ENCODE measurements at places on chromosomes 7 and 10.

GRCh38 chr10:60405172-60405571 is 15.5 kb upstream of the ANK3 start:
- no peak for DNase-seq

- no peak for DNase-seq
These were observed 110.0 kb upstream of the ADARB2 start for GRCh38 chr10:1847361-1847760.

- DNase-seq, result no peak
These were observed 99.4 kb downstream of the MTPN start for GRCh38 chr7:135877805-135878204.

DNA sequence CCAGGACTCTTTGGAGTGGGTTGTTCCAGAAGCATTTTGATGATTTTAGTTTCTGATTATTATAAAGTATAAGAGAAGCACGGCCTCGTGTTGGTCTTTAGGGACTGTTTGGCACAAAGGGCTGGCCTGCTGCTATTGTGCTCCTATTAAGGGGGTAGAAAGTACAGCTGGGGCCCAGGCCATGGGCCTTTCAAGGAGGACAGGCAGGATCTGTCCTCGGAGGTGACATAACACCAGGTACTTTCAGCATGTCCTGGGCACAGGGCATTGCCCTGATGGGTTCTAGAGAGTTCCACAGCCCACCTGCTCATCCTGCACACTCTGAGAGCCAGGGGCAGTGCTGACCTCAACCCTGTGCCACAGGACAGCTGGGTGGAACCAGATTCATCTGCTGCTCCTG is 24.9 kb downstream of the STRA8 start:
- DNase-seq, result no peak

GRCh38 chr7:69429911-69430383 is 168.3 kb upstream of the AUTS2 start:
- DNase-seq, result no peak

- DNase-seq, result no peak
These were observed 9.9 kb downstream of the TAS2R41 start for GRCh38 chr7:143487566-143487965.

- DNase-seq, result no peak
These were observed 477.7 kb downstream of the TNS3 start for GRCh38 chr7:47104206-47104549.

- no peak for DNase-seq
These were observed 153.9 kb upstream of the PCBD1 start for GRCh38 chr10:71042216-71042615.

DNA sequence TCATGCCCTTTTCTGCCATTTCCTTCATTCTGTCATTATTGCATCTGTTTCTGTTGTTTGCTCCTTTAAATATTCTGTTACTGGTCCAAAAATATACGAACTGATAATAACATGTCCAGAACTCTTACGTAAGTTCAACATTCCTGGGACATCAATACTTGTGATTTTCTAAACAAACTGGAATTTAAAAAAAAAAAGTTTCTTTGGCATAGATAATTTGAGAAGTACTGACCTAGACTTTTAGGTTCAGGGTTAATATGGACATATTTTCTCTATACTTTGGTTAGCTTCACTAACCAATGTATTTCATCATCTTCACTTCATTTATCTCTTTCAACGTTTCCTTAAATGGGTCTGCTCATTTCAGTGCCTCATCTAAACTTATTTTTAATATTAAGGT is 147.3 kb downstream of the JMJD1C start:
- no peak for DNase-seq

DNA sequence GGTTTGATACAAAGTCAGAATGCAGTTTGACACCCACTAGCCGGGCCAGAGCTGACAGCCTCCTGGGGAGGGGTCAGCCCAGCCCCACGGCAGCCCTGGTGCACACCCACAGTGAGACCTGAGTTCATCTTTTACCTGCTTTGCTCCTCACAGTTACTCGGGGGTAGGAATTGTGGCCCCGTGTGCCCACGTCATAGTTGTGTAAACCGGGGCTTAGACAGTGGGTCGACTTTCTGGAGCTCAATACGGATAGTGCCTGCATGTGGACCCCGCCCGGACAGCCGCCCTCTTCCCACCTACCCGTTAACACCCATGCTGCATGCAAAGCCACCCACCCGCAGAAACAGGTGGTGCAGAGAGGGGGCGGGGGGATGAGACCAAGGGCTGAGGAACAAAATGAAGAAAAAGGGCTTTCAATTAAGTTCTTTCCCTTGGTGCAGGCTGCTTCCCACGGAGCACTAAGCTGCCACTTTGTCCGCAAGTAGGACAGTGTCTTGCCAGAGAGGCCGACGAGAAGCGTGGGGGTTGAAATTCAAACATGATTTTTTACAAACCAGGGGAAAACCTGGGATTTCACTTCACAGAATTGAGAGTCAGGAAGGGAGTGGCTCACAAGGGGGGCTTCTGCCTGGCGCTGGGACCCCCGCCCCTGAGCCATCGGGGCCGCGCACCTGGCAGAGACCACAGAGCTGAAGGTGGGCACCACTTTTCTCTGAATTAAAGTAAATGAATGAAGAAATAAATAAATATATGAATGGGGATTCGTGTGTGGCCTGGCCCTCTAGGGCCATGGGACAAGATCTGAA is 24.6 kb upstream of the FOXL3 start:
- no peak for DNase-seq

- no peak for DNase-seq
These were observed 146.5 kb downstream of the CCDC3 start for GRCh38 chr10:12854988-12855387.

DNA sequence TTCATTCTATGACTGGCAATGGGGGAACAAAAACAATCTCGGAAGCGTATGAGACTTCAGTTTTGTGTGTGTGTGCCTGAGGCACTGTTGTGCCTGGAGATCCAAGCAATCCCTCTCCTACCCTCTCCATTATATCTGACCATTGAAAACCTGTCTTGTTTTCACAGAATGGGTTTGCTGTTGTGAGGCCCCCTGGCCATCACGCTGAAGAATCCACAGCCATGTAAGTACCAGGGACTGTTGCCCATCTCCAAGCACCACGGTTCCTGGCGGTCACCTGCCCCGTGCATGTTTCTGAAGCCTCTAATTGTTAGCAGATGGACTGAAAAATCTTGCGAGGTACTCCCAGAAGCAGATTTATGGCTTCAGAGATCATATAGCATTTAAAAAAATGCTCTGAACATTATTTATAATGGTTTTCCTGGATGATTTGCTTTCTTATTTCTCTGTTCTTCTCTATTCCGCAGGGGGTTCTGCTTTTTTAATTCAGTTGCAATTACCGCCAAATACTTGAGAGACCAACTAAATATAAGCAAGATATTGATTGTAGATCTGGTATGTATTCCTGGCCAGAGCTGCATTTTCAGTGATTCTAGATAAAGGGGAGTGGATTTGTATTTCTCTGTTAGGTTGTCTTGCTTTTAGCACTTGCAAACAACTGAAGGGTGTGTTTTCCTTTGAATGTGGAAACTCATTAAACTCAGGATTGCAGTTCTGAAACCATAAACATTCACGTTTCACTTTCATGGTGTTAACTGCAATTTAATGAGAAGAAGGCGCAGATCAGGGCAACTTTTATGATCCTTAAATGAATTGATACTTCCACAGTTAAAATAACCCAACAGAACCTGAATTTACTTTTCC is 288.2 kb downstream of the TWIST1 start:
- no peak for DNase-seq

DNA sequence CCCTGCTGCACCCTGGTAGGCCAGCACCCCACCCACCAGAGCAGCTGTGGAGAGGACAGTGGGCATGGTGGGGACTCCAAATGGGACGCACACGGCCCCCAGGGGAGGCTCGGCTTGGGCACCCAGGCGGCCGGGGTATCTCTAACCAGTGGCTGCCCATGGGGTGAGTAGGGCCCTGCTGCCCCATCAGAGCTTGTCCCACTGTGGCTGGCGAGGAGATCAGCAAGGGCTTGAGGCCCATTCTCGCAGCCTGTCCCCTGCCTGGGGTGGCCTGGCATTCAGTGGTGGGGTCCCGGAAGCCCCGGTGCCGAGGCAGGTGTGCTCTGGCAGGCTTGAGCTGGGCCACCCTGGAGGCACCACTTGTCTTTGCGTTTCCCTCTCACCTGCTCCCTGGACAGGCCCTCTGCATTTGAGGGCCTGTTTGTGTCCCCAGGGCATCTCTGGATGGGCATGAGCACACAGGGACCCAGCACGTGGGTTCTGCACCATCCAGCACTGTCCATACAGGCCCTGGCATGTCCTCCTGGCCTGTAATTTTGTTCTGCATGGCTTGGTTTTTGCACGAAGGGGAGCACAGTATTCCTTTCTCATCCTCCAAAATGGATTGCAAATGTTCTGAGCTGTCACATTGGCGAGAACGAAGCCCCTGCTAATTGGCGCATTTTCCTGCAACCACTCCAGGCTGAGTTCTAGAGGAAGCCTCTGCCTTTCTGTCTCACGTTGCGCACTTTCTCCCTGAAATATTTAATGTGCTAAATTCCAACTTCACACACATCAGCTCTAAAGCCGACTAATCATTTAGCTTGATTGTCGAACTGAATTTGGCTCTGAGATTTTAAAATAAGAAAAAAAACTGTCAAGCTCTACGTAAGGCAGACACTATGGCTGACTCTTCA is 27.2 kb downstream of the PWWP2B start:
- no peak for DNase-seq

DNA sequence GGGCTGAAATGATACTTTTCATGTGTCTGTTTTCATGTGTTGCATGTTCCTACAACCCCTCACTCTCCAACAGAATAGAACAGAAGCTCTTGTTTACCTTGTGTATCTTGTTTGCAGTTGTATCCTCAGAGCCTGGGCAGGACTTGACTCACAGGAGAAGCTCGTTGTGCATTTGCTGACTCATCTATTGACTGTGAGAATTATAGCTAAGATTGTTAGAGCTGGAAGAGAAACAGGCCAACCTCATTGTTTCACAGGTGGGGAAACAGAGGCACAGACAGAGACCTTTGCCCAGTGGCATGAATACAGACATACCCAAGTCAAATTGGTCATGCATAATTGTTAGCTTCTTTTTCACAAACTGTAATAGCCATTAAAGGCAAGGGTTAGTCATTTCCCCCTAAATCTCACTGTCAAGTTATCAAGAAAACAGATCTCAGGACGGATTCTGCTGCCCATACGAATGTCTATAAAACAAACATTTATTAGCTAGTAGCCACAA is 4.6 kb upstream of the TSPAN15 start:
- no peak for DNase-seq

GRCh38 chr7:2734084-2734686 is 46.2 kb downstream of the AMZ1 start:
- no peak for DNase-seq

DNA sequence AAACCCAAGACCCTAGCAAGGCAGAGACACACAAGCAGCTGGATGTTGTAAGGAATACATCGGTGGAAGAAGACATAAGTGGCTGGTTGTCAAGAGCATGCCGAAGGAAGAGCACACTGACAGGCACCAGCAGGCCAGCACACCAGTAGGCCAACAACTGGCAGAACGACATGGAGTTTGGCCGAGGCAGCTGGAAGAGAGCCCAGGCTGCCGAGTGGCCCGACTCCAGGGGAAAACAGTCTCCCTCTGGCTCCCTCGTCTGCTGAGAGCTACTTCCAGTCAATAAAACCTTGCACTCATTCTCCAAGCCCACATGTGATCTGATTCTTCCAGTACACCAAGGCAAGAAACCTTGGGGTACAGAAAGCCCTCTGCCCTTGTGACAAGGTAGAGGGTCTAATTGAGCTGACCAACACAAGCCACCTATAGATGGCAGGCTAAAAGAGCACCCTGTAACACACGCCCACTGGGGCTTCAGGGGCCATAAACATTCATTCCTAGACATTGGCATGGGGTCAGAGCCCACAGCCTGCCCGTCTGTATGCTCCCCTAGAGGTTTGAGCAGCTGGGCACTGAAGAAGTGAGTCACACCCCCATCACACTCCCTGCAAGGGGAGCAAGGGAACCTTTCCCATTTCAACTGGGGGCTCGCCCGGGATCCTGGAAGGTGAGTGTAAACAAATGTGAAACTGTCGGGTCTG is 14.7 kb upstream of the TNS3 start:
- no peak for DNase-seq

DNA sequence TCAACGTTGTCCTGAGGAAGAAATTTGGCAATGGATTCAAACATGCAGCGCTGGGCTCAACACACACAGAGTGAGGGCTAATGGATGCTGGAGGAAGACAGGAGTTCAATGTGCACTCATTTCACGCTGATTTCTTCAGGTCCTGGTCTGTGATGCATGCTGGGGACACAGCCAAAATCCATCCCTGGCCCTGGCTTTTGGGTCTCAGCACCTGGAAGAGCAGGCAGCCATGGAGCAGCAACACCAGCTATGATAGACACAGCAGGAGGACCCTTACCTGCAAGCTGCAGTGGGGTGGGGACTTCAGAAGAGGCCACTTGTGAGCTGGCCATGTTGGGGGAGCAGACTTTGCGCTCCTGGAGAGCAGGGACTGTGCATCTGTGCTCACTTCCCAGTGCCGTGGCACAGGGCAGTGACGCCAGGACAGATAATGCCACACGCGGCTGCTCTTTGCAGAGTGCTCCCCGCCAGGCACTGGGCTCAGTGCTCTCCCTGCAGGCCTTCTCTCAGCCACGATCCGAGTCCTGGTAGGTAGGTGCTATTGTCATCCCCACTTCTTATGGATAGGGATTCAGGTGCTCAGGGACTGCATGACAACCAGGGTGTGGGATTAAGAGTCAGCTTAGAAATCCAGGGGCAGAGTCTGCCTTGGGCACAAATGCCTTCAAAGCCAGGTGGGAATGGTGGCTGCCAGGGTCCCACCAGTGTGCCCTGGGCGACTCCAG is 138.8 kb upstream of the UNC5B start:
- DNase-seq, result no peak

DNA sequence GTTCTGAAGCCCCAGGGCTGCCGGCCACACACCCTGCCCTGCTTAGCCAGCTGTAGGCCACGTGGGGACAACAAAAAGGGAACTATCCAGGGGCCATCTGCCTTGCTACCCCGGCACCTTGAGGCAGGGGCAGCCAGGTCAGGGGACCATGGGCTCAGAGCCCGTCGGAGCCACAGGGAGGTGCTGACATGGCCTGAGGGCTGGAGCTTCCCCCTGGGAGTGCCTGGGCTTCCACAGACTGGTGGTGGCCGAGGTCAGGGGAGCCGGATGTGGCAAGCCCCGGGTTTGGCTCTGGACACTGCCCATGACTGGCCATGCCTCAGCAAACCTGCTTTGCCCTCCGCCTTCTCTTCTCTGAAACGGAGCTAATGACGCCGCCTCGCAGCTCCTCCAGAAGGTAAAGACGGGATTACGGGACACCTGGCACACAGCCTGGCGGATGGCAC is 178.5 kb downstream of the EBF3 start:
- DNase-seq, result peak; percentile 8
